Activated CD8-positive, alpha-beta memory T cell treated with anti-CD3 and anti-CD28 coated beads for 4 hours (primary cell): ENCODE measurements at places on chromosomes 4 and X.

DNA sequence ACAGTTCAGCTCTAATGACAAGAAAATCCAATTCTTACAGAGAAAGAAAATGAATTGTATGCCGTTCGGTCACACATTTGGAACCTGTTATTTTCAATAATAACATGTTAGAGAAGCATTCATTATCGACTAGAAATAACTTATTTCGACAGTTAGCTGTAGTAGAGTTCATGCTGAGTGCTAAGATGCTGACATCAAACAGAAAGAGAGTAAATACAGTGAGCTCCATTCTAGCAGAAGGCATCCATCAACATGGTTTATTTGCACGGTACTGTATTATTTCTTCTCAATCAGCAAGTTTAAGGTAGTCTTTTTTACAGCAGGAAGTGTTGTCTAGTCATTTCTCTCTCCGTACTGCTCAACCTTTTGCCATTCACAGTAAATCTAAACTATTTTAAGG is 732.1 kb downstream of the STIM2 start:
- no peak for DNase-seq

DNA sequence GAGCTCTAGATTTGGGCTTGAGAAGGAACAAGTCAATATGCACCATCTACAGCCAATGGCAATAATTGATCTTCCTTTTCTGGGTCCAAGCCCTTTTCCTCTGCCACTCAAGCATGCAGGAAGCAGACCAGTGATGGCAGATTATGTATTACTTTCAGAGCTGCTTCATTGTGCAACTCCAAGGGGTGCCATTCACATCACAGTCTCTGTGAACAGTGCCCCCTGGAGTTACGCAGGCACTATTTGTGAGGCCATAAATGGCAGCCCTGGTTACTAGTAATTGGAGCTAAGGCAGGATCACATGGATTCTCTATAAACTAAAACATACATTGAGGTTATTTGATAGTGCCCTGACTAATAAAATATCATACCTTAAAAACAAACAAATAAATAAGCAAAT is 313.4 kb upstream of the SLC7A11 start:
- no peak for DNase-seq

- DNase-seq = no peak
These were observed 14.0 kb downstream of the DIPK2B start for GRCh38 chrX:45186643-45187026.

- DNase-seq = no peak
These were observed 73.6 kb upstream of the QRFPR start for GRCh38 chr4:121454251-121454979.

GRCh38 chr4:38870098-38870808 is 2.6 kb downstream of the FAM114A1 start:
- DNase-seq = no peak

- DNase-seq = no peak
These were observed 406.4 kb downstream of the PPARGC1A start for GRCh38 chr4:23483320-23483960.
